ENCODE measurements at places on chromosomes 3 and 15. TPM values are rescaled to one million over a fixed set of nuclear protein-coding genes. Genes with fewer than 3 reads are reported as not detected.

- no peaks in the 10 kb centered on the region for H3K27me3 ChIP-seq
- no peak overlapping the region for H3K27ac ChIP-seq
- no peaks in the 10 kb centered on the region for H3K4me1 ChIP-seq
- no peak overlapping the region for H3K4me3 ChIP-seq
- H3K36me3 ChIP-seq: no peaks in the 10 kb centered on the region
Observed at GRCh38 chr3:14538451-14539088, 1.6 kb downstream of the GRIP2 start.

AMT gene
- 9.4 TPM for total RNA-seq

GXYLT2 gene
- 7.8 TPM for total RNA-seq

DNA sequence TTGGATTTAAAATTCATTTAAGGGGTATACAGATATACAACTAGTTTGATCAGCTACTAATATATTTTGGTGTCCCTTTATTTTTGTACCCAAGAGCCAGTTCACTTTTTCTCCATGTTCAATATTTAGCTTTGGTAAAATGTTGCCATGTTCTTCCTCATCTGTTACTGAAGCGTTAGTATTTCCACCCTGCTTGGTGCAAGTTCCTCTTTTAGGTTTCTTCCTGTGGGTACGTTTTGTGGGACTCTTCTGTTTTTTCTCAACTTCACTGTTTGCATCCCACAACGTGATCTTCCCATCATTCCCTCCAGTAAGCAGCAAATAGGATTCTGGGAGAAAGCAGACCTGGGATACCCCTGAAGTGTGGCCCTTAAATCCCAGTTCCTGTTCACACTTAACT is 14.1 kb downstream of the WDR53 start:
- DNase-seq: no peak
- H3K4me3 ChIP-seq: no peak overlapping the region
- no peak overlapping the region for H3K27ac ChIP-seq
- H3K4me1 ChIP-seq: no peaks in the 10 kb centered on the region

STAC gene
- total RNA-seq: not detected

- DNase-seq: no peak
- H3K4me3 ChIP-seq: no peak overlapping the region
- H3K36me3 ChIP-seq: no peaks in the 10 kb centered on the region
- H3K27me3 ChIP-seq: peaks cover 15% of the 10 kb centered on the region
Observed at GRCh38 chr15:81388436-81388770, 14.4 kb upstream of the TMC3 start.

TMEM158 gene
- total RNA-seq: 15.0 TPM

IGDCC3 gene
- 0.48 TPM for total RNA-seq

All from osteocyte (in vitro differentiated cells).